ENCODE measurements at places on chromosomes 1 and 21.

- DNase-seq: no peak
Measured at GRCh38 chr1:222525951-222526350, 22.0 kb downstream of the HHIPL2 start.

- DNase-seq: no peak
Measured at GRCh38 chr1:159922511-159923202, 2.6 kb downstream of the TAGLN2 start.

GRCh38 chr1:25990702-25991395, 7.0 kb downstream of the PAFAH2 start:
- no peak for DNase-seq

GRCh38 chr21:26117324-26117971, 53.1 kb downstream of the APP start:
- DNase-seq: no peak

DNA sequence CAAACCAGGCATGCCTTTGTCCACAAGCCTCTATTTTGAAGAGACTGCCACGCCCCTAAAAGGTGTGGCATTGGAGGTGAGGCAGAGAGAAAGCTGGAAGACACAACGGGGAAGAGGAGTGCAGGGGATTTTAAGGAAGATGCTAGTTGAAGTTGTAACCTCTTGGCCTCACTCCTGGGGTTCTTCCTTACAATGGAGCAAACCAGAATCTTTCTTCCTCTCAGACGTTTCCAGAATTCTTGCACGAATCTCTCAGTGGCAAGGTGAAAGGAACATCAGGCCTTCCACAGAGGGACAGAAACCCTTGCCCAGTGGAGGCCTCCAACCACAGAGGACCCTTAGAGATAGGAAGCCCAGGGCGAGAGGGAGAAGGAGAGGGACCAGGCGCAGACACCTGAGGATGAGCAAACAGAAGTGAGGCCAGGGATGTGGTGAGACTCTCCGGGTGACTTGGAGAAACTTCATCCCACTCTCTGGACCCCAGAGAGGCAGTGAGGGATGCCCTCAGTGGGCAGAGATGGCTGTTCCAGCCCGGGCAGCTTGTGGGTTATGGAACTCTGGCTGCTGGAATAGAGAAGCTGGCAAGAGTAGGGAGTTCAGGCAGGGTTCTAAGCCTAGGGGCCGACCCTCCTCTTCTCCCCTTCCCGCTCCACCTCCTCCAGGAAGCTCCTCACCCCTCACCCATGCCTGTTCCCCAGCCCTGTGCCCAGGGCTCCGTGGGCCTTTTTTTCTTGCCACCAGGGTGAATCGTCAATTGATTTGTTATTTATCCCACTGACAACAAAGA, 136.8 kb upstream of the RUNX3 start:
- no peak for DNase-seq

DNA sequence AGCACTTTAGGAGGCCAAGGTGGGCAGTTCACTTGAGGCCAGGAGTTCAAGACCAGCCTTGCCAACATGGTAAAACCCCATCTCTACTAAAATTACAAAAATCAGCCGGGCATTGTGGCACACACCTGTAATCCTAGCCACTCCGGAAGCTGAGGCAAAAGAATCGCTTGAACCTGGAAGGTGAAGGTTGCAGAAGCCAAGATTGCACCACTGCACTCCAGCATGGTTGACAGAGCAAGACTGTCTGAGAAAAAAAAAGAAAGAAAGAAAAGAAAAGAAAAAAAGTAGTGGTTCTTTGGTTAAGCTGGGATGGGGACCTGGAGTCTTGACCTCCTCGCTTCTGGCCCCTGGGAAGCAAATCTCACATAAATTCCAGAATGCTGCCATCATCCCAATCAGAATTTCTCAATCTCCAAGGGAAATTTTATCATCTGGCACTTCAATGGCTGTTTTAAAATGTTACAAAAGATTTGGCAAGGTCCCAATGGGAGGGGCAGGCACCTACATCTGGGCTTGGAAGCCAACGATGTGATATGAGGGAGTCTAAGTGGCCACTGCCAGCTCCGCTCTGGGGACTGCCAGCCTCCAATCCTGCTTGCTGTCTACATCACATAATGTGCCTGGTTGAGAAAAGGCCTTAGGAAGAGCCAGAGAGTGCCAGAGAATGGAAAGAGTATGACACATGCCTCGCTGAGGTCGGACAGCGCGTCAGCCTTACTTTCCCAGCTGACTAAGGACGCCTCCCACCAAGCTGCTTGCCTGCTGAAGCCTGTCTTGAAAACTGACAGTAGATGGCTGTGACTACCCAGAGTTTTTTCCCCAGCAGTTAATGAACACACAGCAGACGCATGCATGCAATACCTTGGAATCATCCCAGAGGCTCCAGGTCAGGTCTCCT, 42.1 kb upstream of the SRP9 start:
- DNase-seq: peak; percentile 86

DNA sequence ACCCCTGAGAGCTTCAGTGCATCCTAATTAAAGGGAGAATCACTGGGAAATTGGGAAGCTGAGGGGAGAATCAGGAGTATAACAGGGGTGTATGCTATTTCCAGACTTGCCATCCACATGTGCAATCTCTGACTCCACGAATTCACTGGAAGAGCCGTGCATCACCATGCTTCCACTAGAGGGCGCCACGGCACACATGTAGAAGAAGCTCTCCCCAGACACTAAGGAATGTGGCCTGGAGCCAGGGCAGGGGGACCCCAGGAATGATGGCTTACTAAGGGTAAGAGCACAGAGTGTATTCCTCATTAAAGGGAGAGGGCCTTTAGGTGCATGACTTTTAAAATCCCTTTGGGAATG, 81.5 kb downstream of the ABCA4 start:
- peak; percentile 75 for DNase-seq

DNA sequence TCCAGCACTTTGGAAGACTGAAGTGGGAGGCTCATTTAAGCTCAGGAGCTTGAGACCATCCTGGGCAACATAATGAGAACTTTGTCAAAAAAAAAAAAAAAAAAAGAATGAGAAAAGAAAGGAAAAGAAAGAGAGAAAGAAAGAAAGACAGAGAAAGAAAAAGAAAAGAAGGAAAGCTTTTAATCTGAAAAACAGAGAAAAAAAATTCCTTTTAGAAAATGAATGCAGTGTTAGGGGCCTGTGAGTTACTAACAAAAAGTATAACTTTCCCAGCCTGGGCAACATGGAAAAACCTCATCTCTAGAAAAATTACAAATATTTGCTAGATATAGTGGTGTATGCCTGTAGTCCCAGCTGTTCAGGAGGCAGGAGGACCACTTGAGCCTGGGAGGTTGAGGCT, 15.9 kb upstream of the SYDE2 start:
- DNase-seq: no peak

- no peak for DNase-seq
Measured at GRCh38 chr1:67019600-67020136, 34.3 kb downstream of the SLC35D1 start.

DNA sequence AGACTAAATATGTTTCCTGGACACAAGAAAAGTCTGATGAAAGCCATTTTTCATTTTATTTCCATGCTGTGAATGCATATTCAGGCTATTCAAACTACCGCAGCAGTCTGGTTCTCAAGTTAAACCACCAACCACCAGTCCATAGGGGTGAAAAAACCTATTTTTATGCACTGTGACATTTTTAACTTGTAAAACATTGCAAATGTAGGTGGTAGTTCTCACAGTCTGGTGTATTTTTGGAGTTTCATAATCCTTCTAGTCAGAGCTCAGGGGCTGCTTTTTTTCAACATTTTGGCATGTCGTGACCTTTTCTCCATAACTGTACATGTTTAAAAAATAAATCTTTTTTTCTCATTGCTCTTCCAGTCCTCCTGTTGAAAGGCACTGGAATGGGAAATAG, 907.6 kb upstream of the ADGRL2 start:
- no peak for DNase-seq
